ENCODE measurements at places on chromosomes 12 and 14.
A peak's percentile ranks its signal among the peaks of the same experiment; 100 is the strongest.

GRCh38 chr14:82642425-82642824, 1108.8 kb upstream of the SEL1L start:
- peak; percentile 46 for DNase-seq

DNA sequence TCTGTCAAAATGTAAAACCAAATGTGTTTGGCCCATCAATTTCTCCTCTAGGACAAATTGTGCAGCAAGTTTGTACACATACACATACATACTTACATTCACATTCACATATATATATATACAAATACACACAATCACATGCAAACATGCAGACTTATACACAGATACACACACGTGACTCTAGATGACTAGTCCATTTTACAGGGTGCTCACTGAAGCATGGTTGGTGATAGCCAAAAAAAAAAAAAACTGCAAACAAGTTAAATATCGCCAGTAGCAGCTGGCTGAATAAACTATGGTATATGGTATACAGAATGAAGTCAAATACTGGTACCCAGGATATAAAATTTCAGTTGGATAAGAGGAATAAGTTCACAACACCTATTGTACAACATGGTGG, 77.9 kb downstream of the SLC25A21 start:
- no peak for DNase-seq

GRCh38 chr14:23512156-23512555, 39.4 kb downstream of the ZFHX2 start:
- DNase-seq, result no peak

- peak; percentile 38 for DNase-seq
These were observed 225.6 kb downstream of the DUSP6 start for GRCh38 chr12:89126712-89127111.

All from large intestine (tissue), 12 donors.